Central memory CD4-positive, alpha-beta T cell (primary cell): ENCODE measurements at places on chromosomes 16 and 17.

DNA sequence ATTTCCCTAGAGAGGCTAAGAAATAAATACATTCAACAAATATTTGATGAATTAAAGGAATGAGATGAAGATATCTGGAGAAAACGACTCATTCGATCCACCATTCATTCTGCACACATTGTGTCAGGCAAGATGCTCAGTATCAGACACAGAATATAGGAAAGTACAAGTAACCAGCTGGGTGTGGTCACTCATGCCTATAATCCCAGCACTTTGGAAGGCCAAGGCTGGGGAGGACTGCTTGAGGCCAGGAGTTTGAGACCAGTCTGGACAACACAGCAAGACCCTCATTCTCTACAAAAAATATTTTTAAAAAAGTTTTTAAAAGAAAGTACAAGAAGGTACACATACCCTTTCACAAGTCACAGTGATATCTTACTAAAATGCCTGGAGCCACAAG lies 42.3 kb downstream of the CRLF3 start:
- DNase-seq = no peak

- DNase-seq = no peak
Observed at GRCh38 chr16:88698646-88699045, 7.6 kb downstream of the RNF166 start.

GRCh38 chr17:5706577-5707210 lies 122.4 kb upstream of the NLRP1 start:
- DNase-seq = peak; percentile 28

GRCh38 chr17:2837147-2837561 lies 40.9 kb downstream of the RAP1GAP2 start:
- peak; percentile 51 for DNase-seq

DNA sequence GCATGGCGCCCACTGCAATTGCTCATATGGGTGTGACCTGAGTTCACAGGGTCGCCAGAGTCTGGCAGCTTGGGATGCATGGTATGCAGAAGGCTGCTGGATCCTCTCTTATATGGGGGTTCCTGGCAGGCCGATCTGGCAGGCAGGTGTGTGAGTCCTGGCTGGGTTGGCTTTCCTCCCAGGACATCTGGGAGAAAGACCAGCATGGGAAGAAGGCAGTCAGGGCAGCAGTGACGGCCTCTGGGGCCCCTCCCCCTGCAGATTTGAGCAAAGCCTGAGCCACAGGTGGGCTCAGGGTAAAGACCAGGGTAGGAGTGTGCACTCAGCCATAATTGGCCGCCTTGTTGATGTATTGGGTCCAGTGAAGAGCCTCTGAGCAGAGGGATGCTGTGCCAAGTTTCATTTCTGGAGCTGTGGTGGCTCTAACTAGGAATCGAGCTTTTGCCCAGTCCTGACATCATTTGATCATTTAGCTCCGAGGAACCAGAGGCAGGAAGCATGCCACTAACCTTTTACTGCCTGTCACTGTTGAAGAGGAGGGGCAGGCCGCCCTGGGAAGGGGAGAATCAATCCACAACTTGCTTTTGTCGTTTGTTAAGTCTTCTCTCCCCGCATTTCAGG lies 174.3 kb downstream of the CCDC182 start:
- DNase-seq = no peak

GRCh38 chr17:76266244-76266938 lies 1.2 kb downstream of the UBALD2 start:
- no peak for DNase-seq

DNA sequence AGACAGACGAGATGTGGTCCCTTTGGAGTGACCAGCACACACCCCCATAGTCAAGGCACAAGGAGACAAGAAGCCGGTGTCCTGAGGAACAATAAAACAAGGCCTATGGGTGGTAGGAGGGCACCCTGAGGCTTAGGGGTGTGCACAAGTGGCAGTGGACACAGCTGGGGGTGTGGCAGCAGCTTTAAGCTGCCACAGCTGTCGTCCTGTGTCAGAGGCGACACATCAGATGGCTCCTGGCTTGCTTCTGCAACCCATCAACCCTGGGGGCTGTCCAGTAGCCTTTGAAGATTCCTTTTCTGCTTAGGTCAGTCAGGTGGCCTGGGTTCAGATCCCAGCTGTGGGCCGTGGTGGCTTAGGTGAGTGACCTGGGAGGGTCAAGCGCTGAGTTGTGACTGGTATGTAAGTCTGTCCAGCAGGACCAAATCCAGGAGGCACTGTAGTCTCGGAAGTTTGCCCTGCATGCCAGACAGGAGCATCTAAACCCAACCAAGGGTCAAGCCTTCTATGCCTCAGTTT lies 15.8 kb downstream of the DRC3 start:
- DNase-seq = no peak

DNA sequence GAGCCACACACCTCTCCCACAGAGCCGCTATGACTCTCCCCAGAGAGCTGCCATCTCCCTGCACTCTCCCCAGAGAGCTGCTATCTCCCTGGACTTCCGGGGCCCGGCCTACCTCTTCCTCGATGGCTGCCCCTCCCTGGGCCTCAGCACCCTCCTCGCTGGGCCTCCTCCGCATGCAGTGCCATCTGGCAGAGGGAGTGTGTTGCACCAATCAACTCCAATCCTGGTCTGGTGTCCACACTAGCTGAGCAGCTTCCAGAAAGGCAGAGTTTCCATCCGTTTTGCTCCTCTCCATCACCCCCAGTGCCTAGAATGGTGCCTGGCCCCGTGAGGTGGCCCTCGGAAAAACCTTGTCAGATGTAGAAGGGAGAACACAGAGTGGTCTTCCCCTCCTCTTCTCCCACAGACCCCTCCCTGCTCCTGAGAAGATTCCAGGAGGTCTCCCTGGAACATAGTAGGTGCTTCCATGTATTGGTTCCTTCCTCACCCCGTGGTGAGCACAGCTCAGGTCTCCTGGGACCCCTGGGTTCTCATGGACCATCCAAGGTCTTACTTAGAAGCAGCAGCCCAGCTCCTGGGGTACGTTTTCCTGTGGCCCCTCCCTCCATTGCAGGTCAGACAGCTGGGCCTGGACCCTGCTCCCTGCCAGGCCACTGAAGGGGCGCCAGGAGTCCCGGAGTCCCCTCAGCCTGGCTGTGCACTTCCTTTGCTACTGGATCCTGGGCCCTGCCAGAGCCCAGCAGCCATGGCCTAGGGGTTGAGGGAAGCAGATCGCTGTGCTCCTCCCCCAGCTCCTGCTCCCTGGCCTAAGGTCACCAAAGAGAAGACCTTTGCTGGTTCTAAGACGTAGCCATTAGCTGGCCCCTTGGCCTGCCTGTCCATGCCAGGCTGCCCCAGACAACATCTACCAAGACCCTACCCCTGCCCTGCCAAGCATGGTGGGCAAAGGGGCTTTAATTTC lies 233.8 kb upstream of the GSE1 start:
- DNase-seq = no peak

DNA sequence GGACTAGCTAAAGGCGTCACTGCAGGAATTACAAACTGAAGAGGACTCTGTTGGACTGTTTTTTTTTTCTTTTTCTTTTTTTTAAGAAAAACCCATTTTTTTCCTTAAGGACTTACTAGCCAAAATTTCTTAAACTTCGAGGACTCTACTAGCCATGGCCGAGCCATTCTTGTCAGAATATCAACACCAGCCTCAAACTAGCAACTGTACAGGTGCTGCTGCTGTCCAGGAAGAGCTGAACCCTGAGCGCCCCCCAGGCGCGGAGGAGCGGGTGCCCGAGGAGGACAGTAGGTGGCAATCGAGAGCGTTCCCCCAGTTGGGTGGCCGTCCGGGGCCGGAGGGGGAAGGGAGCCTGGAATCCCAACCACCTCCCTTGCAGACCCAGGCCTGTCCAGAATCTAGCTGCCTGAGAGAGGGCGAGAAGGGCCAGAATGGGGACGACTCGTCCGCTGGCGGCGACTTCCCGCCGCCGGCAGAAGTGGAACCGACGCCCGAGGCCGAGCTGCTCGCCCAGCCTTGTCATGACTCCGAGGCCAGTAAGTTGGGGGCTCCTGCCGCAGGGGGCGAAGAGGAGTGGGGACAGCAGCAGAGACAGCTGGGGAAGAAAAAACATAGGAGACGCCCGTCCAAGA lies 878 bp downstream of the HEXIM1 start:
- DNase-seq = peak; percentile 67

DNA sequence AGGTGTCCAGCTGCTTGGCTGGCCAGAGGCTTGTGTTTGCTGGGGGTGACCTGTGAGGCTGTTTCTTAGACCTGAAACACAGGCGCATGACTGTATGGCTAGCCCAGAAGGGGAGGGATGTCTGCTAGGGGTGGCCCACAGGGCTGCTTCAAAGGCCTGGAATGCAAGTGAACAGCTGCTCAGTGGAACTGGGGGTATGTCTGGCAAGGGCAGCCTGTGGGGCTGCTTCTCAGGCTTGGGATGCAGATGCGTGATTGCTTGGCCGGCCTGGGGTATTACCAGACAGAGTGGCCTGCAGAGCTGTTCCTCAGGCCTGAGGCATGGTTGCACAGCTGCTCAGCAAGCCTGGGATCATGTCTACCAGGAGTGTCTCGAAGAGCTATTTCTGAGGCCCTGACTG lies 20.5 kb downstream of the TANC2 start:
- DNase-seq = no peak

GRCh38 chr17:18231164-18231563 lies 5.7 kb downstream of the LLGL1 start:
- no peak for DNase-seq

- DNase-seq = no peak
Observed at GRCh38 chr17:6098823-6099180, 28.6 kb downstream of the WSCD1 start.

DNA sequence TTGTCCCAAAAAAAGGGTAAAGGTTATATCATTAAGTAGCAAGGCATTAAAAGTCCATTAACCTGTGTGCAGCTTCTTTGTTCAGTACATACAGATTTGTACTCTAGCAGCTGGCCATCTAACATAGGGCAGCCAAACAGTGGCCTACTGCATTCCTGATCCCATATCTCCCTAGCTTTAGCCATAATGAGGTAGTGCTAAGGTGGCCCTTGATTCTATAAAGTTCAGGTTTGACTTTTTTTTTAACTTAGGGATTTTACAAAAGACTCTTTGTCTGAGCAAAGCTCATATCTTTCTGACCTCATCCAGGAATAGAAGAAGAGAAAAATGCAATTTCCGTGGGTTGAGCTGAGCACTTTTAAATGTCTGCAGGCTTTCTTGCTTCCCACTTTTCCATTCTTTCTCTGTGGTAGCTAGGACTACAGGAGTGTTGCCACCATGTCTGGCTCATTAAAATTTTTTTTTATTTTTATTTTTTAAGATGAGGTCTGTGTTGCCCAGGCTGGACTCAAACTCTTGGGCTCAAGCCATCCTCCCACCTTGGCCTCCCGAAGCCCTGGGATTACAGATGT lies 19.5 kb upstream of the CDC6 start:
- no peak for DNase-seq

- DNase-seq = peak; percentile 7
Observed at GRCh38 chr17:30805944-30806456, 18.5 kb downstream of the CRLF3 start.

GRCh38 chr16:4515611-4516233 lies 22.9 kb downstream of the CDIP1 start:
- no peak for DNase-seq

DNA sequence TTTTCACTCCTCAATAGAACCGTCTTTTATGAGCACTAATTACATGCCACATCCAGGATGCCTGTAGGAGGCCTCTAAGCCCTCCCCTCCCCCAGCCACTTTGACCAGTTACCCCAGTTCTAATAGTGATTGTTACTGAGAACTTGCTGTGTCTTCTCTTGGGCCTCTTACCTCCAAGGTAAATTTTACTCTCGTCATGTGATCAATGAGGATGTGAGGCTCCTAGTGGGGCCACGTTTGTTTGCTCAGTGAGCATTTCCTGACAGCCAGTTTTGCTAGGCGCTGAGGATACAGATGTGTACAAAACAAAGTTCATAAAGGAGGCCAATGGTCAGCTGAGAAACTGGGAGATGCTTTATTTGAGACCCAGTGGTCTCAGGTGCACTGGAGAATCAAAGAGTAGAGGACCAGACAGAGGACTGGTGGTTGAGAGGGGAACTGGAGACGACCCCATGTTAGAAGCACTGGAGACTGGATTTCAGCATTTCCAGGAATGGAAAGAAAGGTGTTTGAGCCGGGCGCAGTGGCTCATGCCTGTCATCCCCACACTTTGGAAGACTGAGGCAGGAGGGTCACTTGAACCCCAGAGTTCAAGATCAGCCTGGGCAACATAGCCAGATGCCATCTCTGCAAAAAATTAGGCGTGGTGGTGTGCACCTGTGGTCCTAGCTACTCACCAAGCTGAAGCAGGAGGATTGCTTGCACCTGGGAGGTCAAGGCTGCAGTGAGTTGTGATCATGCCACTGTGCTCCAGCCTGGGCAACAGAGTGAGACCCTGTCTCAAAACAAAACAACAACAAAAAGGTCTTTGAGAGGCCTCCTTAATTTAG lies 2.6 kb downstream of the ATP2C2 start:
- no peak for DNase-seq

DNA sequence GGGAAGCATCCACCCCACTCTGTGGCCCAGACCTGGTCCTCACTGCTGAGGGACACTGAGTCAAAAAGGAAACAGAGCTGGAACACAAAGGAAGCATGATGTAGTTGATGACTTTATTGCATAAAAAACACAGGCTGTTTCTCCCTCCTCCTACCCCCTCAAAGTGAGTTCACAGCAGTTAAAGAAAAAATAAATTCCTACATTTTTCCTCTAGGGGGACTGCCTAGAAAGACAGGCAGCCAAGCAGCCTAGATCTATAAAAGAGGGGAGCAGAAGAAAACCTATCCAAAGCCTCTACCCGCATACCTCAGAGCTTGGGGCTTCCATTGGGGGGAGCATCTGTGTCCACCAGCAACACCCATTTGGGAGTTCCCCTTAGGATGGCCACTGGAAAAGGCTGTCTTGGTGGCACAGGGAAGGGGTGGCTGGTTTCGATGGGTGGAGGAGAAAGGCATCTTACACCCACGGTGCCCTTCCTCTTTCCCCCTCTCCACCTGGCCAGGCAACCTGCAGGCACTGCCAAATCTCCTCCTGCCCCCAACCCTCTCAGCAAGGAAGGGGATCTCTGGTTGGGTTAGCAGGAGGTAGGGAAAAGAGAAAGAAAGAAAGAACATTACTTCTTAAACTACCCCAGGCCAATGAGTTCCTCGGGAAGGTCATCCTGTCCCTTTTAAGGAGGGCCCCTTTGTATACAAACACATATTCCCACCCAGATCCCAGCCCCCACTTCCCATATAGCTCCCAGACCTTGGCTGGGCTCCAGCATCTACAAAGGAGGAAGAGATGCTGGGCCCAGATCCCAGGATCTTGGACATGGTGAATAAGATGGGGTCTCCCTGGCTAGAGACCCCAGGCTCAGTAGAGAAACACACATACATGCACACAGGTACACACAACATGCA lies 4.0 kb upstream of the SCRN2 start:
- DNase-seq = no peak

DNA sequence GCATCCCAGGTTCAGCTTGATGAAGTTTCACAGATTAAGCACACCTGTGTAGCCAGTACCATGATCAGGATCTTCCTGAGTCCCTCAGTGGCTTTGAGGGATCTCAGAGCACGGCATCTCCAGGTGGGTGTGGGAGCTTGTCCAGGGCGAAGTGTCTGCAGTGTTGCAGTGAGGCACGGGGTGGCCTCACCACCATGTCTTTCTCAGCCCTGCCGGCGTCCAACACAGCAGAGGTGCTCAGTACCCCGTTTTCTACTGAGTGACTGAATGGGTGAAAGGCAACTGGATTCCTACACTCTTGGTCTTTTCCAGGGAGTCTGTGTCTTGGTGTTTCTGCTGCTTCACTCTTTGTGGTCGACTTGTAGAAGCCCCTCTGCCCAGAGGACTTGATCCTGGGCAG lies 63.7 kb downstream of the MPRIP start:
- no peak for DNase-seq
